CD4-positive, alpha-beta T cell treated with Interleukin-15 for 4 hours (primary cell): ENCODE measurements at places on chromosomes 16 and 17.

DNA sequence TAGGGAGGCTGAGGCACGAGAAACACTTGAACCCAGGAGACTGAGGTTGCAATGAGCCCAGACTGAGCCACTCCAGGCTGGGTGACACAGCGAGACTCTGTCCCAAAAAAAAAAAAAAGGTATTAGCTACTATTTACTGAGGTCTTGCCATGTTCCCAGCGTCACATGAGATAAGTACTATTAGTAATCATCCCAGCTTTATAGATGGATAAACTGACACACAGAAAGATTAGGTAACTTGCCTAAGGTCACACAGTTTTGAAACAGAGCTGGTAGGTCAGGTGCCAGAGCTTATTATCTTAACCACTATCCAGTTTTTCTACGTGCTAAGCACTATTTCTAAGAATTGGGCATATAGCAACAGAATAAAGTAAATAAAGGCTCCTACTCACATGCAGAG lies 51.6 kb downstream of the TEX14 start:
- no peak for DNase-seq

- DNase-seq: no peak
These were observed 87.9 kb downstream of the ABR start for GRCh38 chr17:1091900-1092299.

DNA sequence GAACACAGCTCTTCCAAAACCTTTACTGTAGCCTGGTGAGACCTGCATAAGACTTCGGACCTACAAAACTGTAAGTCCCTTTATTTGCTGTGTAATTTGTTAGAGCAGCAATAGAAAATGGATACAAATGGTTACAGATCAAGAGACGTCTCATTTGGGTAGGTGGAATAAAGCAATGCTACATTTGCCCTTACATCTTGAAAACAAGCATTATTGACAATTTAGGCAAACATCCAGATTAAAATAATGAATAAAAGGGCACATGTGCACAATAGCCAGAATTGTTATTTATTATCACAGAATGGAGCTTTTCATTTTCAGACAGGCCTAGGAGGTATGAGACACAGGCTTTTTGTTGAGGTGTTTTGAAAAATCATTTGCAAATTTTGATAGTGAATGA lies 222.2 kb upstream of the CPHXL start:
- no peak for DNase-seq

GRCh38 chr17:36089888-36090836 lies at the start of gene CCL3:
TSS of gene CCL3 (minus strand) at chr17:36090143. CDS start at chr17:36090058, 85 bp downstream.
- peak; percentile 41 for DNase-seq

- DNase-seq: no peak
These were observed 6.9 kb upstream of the WDR59 start for GRCh38 chr16:74991593-74992403.

DNA sequence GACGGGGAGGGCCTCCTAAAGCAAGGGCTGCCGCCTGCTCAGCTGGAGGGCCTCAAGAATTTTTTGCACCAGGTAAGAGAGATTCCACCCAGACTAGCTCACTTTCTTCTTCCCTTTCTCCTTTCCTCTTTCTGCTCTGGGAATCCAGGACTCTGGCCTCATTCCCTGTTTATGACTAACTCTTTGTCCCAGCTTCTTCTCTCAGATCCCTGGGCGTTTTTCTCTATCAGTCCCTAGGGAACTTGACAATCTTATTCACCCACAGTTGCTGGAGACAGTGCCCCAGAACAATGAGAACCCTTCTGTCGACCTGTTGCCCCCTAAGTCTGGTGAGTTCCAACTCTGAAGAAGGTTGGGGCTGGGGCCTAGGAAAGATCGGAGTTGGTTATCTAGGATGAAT lies 15.6 kb downstream of the CNTROB start:
- no peak for DNase-seq

- DNase-seq: no peak
These were observed 92.4 kb upstream of the CDYL2 start for GRCh38 chr16:80896776-80897175.

- DNase-seq: no peak
These were observed 17.1 kb upstream of the CDH3 start for GRCh38 chr16:68627951-68628425.

GRCh38 chr16:10647721-10648296 lies 46.9 kb downstream of the TEKT5 start:
- DNase-seq: no peak

GRCh38 chr17:332023-332422 lies 20.6 kb downstream of the RPH3AL start:
- no peak for DNase-seq
